Stimulated activated CD8-positive, alpha-beta memory T cell treated with anti-CD3 and anti-CD28 coated beads, Interleukin-15, amount 100 ng/mL, for 24 hours (primary cell): ENCODE measurements at places on chromosomes 3 and 15.
A peak's percentile ranks its signal among the peaks of the same experiment; 100 is the strongest.

- no peak for DNase-seq
Measured at GRCh38 chr15:41981371-41982132, 9.2 kb upstream of the EHD4 start.

DNA sequence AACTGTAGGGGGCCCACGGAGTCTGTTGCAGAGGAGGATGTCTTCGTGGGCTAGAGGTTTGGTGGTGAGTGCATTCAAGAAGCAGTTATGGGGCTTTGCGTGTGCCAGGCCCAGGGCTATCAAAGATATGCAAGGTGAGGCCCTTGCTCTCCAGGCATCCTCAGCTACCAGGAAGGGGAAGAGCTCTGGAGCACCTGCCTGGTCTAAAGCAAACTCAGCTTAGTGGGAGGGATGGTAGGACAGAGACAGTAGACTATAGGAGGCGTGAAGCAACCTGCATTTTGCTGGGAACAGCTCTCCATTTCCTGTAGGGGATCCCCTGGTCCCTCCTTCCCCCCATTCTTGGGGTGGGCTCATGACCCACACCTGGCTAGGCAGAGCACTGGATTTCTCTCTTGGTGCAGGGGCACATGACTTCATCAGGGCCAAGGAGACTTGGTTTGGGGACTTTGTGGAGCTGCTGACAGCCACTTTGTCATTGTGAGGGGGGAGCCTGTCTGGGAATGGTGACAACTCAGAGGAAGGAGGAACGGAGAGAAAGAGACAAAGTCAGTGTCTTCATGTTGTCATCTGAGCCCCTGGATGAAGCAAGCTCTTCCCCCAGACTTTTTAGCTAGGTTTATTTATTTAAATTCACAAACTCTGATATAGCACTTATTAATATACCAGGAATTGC is 8.6 kb upstream of the EEFSEC start:
- no peak for DNase-seq

- no peak for DNase-seq
Measured at GRCh38 chr3:125316246-125316645, 58.9 kb downstream of the ZNF148 start.

GRCh38 chr15:38690719-38691332 is 126.2 kb upstream of the RASGRP1 start:
- no peak for DNase-seq

DNA sequence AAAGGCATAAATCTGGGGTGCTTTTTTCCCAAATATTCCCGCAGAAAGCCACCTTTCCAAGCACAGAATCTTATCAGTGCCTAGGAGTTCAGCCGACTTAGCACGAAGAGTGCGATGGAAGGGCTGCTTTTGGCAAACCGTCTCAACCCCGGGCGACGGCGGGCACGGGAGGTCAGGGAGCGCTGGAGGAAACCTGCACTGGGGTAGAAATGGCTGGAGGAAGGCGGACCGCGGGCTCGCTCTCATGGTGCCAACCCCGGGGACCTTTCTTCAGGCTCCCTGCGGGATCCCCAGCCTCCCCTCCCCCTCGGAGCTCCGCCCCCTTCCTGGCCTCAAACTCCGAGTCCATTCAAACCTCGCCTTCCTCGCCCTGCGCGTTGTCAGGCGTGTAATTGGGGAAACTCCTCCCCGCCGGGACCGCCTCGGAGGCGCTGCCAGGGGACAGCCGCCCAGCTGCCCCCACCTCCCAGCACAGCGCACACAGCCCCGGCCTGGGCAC is at the start of gene GABRG3:
Gene GABRG3, plus strand, starts transcription at position 470 of the 499 bp plus-strand sequence.
- DNase-seq, result no peak

- DNase-seq, result no peak
Measured at GRCh38 chr3:176074096-176074495, 1123.2 kb downstream of the TBL1XR1 start.

DNA sequence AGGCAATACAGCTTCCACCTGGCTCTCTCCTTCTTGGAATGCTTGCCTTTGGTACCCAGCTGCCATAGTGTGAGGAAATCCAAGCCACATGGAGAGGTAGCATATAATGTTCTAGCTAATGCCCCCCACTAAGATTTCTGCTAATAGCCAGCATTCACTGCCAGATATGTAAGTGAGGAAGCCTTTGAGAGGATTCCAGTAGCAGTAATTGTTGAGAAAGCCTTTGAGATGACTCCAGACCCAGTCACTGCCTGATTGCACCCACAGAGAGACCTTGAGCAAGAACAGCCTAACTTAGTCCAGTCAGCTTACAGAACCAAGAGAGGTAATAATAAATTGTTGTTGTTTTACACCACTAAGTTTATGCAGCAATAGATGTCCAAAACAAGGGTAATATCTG is 63.1 kb downstream of the STRIT1 start:
- no peak for DNase-seq

DNA sequence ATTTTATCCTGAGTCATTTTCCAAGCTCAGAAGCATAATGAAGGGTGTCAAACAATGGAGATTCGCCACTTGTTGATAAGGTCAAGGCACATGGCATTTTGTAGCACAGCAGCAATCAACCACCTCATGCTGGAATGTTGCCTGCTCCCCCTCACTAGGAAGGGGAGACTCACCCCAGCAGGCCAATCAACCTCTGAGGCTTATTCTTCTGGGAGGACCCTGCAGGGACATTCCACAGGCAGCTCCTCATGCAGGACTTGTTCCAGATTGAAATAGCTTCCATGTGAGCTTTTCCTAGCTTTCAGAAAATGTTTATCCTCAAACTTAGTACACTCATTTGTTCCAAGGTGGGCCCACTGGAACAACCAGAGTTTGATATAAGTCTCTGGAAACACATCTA is 77.6 kb downstream of the SSR3 start:
- DNase-seq, result no peak

- no peak for DNase-seq
Measured at GRCh38 chr3:139772539-139773500, 95.0 kb upstream of the NMNAT3 start.

DNA sequence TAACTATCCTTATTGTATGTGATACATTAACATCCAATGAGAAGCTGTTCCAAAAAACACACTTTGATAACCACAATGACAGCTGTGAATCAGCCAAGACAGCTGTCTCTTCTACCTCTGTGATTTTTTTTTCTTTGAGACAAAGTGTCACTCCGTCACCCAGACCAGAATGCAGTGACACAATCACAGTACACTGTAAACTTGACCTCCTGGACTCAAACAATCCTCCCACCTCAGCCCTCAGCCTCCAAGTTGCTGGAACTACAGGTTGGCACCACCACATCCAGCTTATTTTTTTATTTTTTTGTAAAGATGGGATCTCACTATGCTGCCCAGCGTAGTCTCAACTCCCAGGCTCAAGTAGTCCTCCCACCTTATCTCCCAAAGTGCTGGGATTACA is 73.5 kb upstream of the TMCO5A start:
- no peak for DNase-seq

- no peak for DNase-seq
Measured at GRCh38 chr3:12400616-12401194, 83.6 kb upstream of the TSEN2 start.

DNA sequence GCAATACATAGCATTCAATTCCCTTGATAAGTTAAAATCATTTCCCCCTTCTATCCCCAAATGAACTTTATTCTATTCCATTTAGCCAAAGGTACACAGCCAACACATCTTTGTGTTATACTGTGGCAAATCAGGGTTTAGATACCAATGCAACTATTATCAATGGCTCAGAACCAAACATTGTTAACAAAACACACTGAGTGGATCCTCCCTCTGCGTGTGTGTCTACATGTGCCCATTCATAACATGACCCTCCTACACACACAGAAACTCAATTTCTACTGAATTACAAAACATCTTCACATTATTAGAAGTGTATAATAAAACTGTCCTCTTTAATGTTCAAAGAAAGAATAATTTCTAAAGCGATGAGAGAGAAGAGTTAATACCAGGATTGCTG is 1.3 kb downstream of the TTBK2 start:
- no peak for DNase-seq

- no peak for DNase-seq
Measured at GRCh38 chr3:13827699-13828098, 52.2 kb downstream of the WNT7A start.

DNA sequence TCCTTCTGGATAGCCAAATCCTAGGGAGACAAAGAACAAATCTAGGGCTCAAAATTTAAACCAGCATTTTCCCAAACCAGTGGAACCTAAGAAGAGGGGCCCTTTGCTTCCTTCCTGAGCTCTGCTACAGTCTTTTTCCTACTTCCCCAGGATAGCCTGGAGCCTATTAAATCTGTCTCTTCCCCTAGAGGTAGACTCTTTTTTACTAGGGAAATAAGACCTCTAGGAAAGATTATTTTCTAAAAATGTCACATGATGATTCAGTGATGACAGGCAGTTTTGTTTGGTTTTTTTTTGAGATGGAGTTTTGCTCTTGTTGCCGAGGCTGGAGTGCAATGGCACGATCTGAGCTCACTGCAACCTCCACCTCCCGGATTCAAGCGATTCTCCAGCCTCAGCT is 18.5 kb downstream of the RMDN3 start:
- no peak for DNase-seq

GRCh38 chr15:25565470-25566264 is 126.8 kb upstream of the UBE3A start:
- DNase-seq, result no peak

DNA sequence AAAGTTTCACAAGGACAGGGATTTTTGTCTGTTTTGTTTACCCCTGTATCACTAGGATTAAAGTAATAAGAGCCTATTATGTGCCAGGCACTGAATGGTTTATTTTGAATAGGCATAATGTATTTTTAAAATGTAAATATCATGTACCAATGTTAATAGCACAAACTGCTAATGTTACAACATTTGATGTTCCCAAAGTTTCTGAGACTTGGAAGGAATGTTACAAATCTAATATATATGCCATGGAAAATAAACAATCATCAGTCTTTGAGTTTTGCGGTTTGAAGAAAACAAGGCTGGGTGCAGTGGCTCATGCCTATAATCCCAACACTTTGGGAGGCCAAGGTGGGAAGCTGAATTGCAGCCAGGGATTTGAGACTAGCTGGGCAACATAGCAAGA is 159.4 kb downstream of the CDIN1 start:
- DNase-seq, result no peak

GRCh38 chr15:41971895-41972252 is 483 bp downstream of the EHD4 start:
- peak; percentile 5 for DNase-seq

- DNase-seq, result no peak
Measured at GRCh38 chr3:67028001-67028784, 30.1 kb downstream of the KBTBD8 start.

- DNase-seq, result peak; percentile 10
Measured at GRCh38 chr3:53254509-53255422, 1.1 kb downstream of the TKT start.

DNA sequence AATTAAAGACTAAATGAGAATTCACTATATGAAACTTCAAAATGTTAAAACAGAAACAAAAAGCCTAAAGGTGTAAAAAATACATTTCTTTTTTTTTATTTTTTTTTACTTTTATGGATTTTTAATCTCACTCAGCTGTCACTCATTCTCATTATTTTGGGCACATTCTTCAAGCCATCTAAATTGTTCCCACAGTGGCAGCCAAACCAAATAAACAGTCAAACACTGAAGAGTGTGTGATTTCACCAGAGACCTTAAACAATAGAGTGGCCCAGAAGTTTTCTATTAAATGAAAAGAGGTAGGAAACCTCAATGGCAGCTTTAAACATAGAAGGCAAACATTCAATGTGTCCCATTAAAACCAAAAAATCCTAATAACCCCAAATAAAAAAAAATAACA is 616.1 kb downstream of the OTOL1 start:
- no peak for DNase-seq

DNA sequence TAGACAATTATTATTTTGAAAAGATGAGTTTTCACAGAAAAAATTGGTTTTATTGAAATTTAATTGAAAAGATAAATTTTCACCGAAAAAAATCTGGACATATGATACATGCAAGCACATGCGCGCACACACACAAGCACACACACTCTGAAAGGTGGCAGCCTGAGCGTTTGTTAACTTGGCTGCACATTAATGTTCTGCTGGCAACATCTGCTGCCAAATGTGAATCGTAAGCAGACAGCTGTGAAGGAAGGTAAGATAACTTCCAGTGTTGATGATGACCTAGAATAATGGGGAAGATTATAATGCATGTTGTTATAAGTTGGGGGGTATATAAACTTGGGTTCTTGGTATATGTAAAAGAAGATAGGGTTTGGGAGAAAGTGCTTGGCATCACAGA is 18.4 kb upstream of the CMTM7 start:
- DNase-seq, result no peak

DNA sequence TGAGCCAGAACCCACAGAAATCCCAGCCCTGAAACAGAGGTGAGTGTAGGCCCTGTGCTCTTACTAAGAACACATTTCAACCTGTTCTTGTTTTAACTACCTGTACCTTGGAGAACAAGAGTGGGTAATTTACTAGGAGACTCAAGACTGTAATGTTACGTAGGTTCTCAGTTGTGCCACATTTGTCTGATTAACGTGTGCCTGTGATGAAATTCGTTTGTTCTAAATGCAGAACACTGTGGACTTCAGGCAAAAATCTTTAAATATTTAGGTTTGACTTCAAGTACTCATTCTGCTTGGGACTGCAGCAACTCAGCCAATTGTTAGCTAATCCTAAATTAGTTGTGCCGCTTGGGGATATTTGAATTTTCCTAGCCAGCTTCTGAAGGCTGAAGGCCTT is 28.3 kb downstream of the GTF2E1 start:
- no peak for DNase-seq

DNA sequence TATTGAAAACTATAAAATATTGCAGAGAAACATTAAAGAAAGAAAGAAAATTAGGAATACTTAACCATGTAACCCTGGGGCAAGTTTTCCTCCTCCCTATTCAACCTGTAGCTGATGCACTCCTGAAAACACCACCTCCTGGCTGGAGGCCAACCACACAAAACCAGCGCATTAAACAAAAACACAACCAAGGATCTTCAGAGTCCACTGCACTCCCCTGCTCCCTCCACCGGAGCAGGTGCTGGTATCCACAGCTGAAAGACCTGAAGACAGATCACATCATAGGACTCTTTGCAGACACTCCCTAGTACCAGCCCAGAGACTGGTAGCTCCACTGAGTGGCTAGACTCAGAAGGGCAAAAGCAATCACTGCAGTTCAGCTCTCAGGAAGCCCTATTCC is 13.6 kb upstream of the ADAMTS17 start:
- DNase-seq, result no peak

DNA sequence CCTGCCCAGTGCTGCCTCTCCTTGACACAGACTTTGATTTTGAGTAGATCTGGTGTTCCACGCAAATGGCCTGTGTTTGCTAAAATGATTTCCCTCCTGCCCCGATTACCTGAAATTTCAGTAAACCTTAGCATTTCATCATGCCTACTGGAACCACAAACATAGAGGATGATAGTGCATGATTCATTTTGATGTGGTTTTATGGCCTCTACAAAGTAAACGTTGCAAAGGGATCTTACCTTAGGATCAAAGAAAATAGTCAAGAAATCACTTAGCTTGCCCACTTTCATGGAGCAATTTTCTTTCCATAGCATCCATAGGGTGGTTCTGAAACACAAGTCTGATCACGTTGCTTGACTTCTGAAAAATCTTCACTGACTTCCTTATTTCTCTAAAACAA is 524.6 kb upstream of the ATP11B start:
- DNase-seq, result no peak
